ENCODE measurements at places on chromosomes 16 and 17.
A peak's percentile ranks its signal among the peaks of the same experiment; 100 is the strongest.

GRCh38 chr17:67365738-67366192 is 612 bp downstream of the PSMD12 start:
- no peak for DNase-seq

GRCh38 chr16:50136399-50136798 is 16.7 kb upstream of the TENT4B start:
- DNase-seq, result no peak

GRCh38 chr17:74768069-74768762 is 7.9 kb downstream of the NAT9 start:
- DNase-seq, result no peak

GRCh38 chr17:81682565-81683207 is 911 bp downstream of the ARL16 start:
- DNase-seq, result no peak

GRCh38 chr16:57726433-57726947 is 9.1 kb upstream of the KATNB1 start:
- no peak for DNase-seq

GRCh38 chr17:19610311-19610710 is 38.2 kb upstream of the ALDH3A2 start:
- DNase-seq, result no peak

DNA sequence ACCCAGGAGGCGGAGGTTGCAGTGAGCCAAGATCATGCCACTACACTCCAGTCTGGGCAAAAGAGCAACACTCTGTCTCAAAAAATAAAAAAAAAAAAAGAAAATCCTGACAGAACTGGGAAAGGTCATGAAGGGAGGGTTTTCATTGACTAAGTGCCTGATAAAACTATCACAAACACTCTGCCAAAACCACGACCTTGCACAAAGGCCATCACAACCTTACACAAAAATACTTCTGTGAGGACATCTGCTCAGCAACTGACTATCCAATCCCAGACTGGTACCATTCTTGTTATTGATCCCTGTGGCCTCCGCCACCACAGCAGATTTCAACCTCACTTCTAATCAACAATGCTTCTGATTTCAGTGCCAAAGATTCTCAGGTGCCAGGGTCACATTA is 40.1 kb downstream of the MPHOSPH6 start:
- DNase-seq, result no peak

DNA sequence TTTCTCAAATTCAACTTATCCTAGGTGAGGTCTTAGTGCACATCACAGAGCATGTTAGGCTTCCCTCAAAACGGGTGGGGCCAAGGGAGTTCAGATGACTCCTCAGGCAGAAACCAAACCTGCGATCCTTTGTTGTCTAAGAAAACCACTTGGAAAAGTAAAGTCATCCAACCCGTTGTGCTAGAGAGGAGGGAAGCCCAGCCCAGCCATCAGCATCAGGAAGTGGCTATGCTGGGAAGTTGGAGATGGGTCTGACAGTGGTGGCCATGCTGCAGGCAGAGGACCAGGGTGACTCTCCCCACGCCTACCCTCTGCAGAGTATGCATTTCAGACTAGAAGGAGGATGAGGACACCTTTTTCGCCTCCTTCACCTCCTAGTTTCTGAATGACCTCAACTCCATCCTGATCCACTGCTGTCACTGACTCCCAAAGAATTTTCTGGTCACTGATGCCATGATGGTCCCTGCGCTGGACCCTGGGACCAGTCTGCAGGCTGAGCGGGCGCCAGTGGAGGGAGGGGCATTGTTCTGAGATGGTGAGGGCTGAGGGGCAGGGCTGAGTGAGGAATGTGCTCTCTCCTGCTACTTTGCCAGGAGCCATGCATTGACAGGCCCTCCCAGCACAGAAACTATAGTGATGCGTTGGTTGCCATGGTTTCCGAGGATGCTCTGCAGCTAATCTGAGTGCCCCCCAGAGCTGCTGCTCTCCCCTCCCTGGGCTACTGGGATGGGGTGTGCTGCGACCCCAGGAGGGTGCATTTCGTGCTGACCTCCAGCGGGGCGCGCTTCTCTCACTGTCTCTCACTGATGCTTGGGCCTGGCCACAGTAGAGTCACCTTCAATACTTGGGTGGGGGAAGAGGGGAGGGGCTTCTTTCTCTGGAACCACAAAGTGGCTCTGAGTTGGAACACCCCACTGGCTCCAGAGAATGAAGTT is 20.4 kb downstream of the ALOX12B start:
- no peak for DNase-seq

DNA sequence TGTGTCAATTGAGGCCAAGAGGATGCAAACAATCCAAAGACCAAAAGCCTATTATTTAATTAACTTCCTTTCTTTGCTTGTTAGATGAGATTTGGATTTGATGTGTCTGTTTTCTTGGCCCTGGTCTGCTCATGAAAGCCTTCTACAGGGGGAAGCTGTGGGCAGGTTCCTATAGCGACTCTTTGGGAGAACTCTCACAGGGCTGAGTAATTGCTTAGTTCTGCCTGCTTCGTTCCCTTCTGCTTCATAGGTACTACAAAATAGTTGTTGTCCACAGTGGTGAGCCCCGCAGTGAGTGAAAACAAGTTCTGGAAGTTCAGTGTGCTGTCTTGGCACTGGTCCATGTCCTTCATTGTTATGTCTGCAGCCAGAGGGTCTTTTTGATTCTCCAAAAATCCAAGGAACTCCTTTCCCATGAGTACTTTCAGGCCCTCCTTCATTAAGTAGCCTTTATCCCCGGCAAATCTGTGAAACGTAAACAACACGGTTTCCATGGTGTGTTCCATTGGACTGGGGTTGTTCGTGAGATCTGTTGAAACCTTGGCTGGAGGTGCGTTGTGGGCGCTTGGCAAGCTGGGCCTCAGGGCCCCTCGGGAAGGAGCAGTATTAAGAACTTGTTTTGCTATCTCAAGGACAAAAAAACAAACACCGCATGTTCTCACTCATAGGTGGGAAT is 30.0 kb upstream of the ANKRD40CL start:
- DNase-seq, result no peak

GRCh38 chr16:89375021-89375420 is 115.3 kb downstream of the ANKRD11 start:
- DNase-seq, result no peak

GRCh38 chr16:67116388-67117311 is 6.9 kb downstream of the PHAF1 start:
- DNase-seq, result no peak

- no peak for DNase-seq
Measured at GRCh38 chr17:78058581-78058980, 70.0 kb downstream of the TMC6 start.

DNA sequence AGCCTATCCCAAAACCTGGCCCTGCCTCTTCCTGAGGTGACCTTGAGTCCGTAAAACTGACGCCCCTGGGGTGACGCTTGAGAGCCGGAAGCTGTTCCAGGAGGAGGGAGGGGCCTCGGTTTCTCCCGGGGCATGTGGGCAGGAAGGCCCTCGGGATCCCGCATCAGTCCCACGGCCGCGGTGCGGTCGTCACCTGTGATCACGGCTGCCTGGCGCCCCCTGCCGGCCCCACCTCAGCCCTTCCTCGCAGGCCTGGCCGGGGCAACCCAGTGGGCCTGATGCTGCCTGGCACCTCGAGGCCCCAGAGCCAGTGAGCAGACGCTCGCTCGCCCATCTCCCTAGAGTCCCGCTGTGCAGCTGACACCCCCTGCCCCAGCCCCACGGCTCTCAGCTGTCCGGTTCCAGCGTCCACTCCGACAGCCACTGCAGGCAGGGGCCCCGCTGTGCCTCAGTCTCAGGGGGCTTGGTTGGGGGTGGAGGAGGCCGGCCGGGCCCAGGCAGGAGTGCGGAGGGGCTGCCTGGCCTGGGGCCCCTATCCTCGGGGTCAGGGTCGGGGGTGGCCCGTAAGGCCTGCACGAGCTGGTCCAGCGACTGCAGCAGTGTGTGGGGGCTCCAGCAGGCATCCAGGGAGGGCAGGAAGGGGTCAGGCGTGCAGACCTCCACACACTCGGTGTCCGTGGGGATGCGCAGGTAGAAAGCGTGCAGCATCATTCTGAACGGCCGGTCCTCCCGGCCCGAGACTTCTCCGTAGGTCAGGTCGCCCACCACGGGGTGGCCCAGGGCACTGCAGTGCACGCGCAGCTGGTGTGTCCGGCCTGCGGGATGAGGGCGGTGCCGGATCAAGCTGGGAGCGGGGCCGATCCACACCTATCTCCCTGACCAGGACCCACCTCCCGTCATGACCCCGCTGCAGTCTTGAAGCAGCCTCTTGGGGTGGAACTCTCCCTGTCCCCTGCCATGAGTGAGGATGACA is 2.3 kb downstream of the RPUSD1 start:
- peak; percentile 56 for DNase-seq

- no peak for DNase-seq
Measured at GRCh38 chr16:53886482-53887378, 182.8 kb downstream of the FTO start.

DNA sequence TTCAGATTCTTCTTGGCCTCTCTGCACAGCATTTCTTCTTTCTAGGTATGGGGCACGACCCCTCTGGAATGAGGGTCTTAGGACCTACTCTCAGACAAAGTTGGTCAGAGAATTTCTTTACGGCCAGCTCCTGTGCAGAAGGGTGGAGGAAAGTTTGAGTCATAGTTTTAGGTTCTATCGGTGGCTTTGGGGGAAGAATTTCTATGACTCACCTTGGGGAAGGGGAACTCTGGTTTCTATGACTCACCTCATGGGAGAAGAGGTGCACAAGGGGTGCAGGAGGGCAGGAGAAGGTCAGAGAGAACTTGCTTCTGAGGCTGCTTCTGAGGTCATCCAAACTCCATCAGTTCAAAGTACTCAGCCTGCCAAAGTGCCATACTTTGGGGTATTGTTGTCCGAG is 2.5 kb upstream of the ABCC12 start:
- no peak for DNase-seq

DNA sequence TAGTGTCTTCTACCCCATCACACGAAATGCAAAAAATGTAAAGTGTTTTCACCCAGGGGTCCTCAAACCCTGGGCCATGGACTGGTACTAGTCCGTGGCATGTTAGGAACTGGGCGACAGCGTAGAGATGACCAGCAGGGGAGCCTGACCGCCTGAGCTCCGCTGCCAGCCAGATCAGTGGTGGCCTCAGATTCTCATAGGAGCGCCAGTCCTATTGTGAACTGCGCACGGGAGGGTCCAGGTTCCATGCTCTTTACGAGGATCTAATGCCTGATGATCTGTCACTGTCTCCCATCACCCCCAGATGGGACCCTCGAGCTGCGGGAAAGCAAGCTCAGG is 4.5 kb downstream of the SCARF1 start:
- DNase-seq, result no peak

DNA sequence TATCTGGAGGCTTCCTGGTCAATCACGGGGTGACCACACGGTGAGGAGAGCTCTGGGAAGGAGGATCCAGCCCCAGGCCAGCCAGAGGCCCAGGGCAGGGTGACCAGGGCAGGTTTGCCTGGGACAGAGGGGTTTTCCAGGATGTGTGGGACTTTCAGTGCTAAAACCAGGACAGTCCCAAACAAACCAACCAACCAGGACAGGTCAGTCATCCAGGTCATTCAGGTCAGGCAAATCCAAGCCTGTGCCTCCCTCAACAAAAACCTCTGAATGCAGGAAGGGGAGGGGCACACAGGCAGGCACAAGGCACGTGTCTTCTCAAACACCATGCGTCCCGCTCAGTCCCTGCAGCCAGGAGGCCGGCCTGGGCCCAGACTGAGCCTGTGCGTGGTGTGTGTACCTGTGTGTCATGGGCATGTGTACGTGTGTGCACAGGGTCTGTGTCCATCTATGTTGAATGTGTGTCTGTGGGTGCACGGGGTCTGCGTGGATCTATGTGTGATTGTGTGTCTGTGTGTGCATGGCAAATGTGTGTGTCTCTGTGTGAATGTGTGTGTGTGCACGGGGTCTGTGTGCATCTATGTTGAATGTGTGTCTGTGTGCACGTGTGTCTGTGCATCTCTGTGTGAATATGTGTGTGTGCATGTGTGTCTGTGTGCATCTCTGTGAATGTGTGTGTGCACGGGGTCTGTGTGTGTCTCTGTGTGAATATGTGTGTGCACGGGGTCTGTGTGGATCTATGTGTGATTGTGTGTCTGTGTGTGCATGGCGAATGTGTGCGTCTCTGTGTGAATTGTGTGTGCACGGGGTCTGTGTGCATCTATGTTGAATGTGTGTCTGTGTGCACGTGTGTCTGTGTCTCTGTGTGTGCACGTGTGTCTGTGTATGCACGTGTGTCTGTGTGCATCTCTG is 78.9 kb downstream of the RTN4RL1 start:
- no peak for DNase-seq

- no peak for DNase-seq
Measured at GRCh38 chr17:69269131-69269998, 40.7 kb upstream of the ABCA10 start.

DNA sequence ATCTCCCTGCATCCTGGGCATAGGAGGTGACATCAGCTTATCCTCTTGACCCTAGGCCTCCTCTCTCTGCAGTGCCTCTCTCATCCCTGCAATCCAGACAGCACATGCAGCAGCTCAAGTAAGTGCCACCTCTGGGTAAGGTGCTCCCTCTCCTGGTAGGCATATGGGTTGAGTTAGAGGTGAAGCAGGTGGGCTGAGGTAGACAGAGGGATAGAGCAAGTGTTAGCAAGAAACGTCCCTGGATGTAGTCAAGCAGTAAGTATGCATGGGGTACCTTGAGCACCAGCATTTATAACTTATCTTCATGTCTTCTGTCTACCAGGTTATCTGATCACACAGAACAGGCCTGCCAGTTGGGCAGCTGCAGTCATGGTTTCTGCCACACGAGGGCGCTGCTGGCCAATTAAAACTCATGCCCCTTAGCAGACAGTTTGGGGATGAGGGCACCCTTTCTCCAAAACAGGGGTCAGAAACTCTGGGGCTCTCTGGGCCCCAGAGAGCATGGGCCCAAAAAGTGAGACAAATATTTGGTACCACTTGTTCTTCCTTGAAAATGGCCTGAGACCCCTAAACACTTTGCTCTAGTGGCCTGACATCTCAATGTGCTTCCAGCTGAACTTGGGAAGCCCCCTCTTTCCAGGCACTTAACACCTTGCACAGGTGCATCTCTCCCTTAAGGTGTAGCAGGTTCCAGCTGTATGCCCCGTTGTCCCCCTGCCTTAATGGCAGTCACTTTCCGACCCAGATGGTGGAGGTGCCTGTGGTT is 59.8 kb downstream of the NEUROD2 start:
- DNase-seq, result peak; percentile 72

DNA sequence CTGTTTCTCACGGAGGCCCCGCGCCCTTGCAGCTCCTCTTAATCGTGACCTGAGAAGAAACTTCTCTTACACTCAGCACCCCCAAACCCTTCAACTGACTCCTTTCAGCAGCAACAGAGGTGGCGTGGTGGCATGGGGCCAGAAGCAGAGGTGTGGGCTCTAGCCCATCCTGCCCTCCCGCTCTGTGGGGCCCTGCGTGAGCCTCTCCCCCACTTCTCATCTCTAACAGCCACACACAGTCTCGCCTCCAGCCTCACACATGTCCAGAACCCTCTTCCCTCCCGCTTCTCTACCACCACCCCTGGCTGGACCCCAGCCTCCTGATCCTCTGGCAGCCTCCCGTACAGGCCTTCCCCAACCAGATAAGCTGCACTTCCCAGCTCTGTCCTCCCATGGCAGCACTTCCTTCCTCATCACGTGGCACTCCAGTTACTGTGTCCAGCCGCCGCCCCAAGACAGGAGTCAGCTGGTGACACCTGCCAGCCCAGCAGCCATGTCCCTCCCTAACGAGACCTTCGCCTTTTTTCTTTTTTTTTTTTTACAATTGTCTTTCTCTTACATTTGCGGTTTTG is 30.5 kb downstream of the NSMCE1 start:
- peak; percentile 78 for DNase-seq

All from hematopoietic multipotent progenitor cell treated with erythropoietin and hydrocortisone succinate and interleukin-3 and kit ligand, for 8 days (in vitro differentiated cells).